ENCODE measurements at places on chromosomes 6 and 20. TPM values are rescaled to one million over a fixed set of nuclear protein-coding genes. Genes with fewer than 3 reads are reported as not detected.

COL9A3 gene
- polyA plus RNA-seq, result 20.5 TPM

CEP43 gene
- 26.4 TPM for polyA plus RNA-seq

GJA10 gene
- polyA plus RNA-seq, result not detected

MYL9 gene
- 209 TPM for polyA plus RNA-seq

CALHM5 gene
- polyA plus RNA-seq, result 0.96 TPM

CLDN20 gene
- polyA plus RNA-seq, result 0.63 TPM

PRDM1 gene
- polyA plus RNA-seq, result 2.2 TPM

MATN4 gene
- polyA plus RNA-seq, result 3.2 TPM

MAD2L1BP gene
- polyA plus RNA-seq, result 28.7 TPM

SULF2 gene
- 542 TPM for polyA plus RNA-seq

BMP6 gene
- 7.6 TPM for polyA plus RNA-seq

TMEM170B gene
- polyA plus RNA-seq, result 7.3 TPM

DNA sequence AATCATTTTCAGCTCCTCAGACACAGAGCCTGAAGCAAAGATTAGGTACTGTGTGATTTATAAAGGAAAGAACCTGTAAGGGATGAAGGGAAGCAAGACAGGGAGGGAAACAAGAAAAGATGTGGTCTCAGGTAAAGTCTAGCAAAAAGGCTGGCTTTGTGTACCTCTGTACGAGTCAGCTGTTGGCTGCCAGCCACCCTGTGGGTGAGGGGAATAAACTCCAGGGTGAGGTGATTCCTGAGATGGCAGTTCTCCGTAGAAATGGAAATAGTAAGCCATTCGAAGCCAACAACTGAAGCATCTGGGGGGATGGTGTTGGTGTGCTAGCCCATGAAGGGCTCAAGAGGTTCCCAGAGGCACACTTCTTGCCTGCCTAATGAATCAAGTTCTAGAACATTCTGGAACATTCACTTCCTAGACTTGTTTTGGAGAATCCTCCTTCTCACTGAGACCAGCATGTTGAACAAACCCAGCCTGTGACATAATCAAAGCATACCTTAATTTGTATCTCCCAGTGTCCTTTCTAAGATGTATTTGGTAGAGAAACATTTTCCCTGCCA, 10.6 kb upstream of the TTPAL start:
- no peak for DNase-seq

DNA sequence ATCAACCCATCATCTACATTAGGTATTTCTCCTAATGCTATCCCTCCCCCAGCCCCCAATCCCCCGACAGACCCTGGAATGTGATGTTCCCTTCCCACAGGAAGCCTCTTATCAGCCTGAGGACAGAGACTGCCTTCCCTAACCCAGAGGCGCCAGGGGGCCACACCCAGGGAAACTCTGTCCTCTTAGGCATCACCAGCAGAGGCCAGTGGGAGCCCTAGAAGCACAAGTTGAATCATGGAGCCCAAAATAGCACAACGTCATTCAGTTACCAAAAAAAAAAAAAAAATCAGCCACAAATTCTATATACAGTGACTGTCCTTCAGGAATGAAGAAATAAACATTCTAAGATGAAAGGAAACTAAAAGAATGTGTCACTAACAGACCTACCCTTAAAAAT, 625.7 kb downstream of the TFAP2A start:
- DNase-seq, result no peak

DNA sequence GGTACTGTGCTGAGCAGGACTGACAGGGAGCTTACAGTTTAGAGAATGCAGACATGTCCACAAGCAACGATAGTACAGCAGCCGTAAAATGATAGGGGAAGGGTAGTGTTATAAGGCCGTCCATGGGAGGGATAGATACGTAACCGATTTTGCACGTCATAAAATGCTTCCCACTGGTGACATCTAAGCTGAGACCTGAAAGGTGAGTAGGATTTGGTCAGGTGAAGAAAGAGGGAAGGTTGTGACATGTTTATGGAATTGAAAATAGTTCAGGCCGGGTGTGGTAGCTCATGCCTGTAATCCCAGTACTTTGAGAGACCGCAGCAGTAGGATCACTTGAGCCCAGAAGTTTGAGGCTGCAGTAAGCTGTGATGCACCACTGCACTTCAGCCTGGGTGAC, 25.6 kb downstream of the SNX9 start:
- no peak for DNase-seq

DNA sequence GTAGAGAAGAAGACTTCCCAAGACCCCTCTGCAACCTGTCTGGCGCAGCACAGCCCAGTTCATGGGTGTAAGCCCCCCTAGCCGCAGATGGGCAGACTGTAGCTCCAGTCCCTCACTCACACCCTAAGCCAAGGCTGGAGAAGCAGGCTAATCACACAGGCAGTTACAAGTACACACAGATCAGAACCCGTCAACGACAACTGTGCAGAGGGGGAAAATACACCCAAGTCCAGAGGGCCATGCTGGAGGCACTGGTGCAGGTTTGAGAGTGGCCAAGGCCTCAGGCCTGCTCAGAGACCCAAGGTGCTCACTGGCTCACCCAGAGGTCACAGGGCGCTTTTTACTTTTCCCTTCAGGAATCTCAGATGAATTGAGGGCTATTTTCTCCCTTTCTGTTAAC, 106.1 kb downstream of the NOL4L start:
- DNase-seq, result no peak

- DNase-seq, result no peak
These were observed 1.5 kb downstream of the GPANK1 start for GRCh38 chr6:31663126-31663960.

DNA sequence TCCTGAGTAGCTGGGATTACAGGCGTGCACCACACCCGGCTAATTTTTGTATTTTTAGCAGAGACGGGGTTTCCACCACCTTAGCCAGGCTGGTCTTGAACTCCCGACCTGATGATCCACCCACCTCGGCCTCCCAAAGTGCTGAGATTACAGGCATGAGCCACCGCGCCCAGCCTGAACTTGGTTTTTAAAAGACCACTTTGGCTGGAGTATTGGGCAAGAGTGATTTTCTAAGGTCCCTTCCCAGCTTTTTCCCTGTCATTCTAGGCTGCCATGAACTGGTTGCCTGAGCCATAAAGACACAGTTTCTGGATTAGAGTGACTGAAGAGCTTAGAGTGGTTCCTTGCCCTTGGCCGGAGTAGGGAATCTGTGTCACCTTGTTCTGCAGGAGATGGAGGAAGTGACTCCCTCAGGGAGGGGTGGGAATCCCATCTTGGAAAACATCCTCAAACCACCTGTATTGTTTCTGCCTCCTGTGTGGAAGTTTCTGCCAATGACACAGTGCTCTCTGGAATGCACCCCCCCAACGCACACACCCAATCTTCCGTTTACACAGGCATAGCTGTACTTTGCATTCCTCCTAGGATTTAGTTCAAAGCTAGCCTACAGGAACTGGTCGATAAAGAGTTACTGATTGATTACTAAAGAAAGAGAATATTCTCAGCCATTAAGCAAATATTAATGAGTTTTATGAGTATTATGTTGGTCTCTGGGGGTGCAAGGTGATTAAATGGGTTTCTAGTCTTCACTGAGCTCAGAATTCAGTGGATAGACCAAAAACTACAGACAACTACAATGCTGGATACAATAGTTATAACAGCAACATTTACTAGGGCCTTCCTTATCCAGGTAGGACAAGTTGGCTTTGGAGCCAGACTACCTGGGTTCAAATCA, 18.2 kb downstream of the BCL2L1 start:
- DNase-seq, result no peak

DNA sequence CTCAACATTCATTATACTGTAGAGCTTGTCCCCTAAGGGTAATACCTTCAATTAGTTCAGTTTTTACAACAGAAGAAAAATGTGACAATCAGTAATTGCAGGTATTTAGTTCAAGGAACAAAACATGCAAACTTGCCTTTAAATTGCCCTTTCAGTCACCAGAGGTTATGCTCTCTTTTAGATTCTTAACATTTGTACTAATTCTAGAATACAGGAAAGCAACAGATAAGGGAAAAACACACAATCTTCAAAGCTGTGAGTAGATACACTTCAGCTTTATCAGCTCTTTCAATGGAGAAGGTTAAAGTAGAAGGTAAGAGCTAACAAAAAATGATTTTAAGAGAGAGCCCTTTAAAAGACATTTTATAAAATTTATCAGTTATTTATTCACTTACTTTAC, 173.1 kb downstream of the HS3ST5 start:
- no peak for DNase-seq

DNA sequence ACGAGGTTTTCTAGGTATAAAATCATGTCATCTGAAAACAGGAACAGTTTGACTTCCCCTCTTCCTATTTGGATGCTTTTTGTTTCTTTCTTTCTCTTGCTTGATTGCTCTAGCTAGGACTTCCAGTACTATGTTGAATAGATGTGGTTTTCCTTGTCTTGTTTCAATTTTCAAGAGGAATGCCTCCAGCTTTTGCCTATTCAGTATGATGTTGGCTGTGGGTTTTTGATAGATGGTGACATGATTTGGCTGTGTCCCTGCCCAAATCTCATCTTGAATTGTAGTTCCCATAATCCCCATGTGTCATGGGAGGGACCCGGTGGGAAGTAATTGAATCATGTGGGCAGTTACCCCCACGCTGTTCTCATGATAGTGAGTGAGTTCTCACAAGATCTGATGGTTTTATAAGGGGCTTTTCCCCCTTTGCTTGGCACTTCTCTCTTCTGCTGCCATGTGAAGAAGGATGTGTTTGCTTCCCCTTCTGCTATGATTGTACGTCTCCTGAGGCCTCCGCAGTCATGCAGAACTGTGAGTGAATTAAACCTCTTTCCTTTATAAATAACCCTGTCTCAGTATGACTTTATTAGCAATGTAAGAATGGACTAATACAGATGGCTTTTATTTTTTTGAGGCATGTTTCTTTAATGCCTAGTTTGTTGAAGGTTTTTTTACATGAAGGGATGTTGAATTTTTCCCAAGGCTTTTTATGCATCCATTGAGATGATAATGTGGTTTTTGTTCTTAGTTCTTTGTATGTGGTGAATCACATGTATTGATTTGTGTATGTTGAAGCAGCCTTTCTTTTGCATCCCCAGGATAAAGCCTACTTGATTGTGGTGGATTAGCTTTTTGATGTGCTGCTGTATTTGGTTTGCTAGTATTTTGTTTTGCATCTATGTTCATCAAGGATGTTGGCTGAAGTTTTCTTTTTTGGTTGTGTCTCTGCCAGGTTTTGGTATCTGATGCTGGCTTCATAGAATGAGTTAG, 239.1 kb downstream of the THBS2 start:
- no peak for DNase-seq

DNA sequence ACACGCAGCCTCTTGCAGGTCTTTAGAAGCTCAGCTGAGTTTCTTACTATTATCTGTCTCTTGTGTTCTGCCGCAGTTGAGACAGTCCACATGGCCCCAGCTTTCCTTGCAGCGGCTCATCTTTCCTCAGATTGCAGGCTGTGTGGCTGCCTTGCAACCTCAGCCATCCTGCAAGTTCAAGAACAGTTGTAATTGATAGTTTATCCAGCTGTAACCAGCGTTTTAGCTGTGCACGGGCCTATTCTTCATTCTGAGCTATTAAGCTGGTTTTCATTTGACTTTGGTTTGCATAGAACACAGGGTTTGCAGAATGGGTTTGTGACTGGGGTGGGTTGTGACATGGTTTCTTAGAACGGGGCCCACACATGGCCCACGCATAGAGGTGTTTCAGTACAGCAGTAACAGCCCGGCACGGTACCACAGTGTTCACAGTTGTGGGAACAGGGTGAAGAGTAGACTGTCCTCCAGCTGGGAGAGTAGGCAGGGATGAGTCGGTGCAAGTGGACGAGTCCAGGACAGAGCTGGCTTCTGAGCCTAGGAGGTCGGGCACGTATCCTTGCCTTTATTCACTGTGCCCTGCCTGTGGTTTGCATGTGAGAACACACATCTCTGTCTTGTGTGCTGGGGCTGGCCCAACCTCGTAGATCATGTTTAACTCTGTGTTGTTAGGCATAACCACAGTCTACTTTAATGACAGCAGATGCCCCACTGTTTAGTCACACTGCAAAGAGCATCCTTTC, 89.2 kb downstream of the RPP40 start:
- DNase-seq, result no peak

DNA sequence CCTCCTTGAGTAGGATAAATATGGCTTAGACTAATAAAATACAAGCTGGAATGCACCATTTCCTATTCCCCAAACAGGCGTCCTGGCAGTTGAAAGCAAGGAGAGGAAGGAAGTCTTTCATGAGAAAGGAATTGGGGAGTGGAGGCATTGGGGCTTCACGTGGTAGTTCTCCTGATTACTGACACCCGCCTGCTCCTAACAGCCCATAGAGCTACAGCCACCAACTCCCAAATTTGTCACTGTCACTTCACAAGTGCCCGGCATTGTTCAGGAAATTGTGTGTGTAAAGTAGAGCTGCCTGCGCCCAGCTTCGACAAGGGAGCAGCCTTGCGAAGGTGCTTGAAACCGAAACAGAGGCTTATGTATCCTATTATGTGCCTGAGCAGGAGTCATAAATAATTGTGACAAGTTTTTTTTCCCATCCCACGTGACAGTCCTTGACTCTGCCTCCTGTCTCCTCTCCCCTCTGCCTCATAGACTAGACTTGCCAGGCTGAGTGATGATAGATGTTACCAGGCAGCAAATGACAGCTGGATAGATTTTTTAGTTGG, 301.7 kb upstream of the ZFP64 start:
- DNase-seq, result no peak

GRCh38 chr6:132167929-132168892, 217.0 kb upstream of the CCN2 start:
- DNase-seq, result no peak

DNA sequence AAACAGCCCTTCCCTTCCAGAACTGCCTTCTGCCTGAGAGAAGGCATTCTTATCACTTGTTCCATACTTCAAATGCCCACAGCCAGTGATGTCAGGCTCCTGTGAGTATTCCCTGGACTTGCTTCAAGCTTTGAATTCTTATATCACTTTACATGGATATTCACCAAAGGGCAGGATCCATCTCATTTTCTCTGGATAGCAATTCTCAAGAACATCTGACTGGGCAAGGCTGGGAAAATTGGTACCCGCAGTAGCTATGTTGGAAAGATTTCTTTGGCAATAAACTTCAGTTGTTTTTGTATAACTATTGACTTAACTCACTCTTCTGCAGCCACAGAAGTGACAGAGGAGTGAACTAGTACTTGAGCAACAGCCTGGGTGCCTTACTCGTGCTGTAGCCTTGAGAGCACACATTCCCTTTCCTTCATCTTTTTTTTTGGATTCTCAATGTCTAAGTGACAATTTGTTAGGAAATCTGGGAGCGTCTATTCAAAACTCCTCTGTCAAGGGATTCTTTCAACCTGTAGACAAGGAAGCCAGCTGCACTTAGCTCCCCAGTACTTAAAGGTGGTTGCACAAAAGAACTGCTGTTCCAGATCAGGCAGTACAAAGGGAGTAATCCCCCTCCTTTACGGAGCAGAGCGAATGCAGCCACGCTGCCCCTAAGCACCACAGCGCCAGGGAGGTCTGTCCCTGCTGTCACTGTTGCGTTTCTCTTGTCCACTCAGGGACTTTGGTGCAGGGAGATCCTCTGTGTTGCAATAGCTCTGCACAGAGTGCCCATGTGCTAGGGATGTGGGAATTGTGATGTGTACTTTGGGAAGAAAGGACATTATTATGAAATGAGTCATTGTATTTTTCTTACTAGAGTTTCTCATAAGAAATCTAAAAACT, 69.6 kb downstream of the JAG1 start:
- no peak for DNase-seq

All from left renal pelvis (tissue), 4 donors.